Endodermal cell (in vitro differentiated cells): ENCODE measurements at places on chromosomes 7 and 10. TPM values are rescaled to one million over a fixed set of nuclear protein-coding genes. Genes with fewer than 3 reads are reported as not detected.

DNA sequence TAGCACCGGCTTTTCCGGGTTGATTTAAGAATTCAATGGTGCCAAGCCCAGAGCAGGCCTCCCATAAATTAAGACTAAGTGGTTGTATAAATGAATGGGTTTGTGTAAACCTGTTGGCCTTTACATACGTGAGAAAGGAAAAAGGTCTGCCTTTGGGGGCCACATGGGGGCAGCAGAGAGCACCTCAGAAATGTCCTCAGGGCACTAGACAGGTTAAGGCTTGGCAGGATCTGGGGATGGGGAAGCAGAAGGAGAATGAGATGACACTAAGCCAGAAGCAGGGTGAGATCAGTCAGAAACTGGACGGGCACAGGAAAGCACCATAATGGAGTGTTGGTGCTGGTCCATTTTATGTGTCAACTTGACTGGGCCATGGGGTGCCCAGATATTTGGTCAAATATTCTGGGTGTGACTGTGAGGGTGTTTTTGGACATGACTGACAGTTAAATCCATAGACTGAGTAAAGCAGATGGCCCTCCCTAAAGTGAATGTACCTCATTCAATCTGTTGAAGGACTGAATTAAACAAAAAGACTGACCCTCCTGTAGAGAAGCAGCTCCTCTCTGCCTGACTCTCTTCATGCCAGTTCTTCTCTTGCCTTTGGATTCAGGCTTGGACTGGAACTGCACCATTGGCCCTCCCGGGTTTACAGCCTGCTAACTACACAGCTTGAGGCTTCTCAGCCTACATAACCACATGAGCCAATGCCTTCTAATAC, 58.9 kb downstream of the FRMPD2 start:
- H3K27me3 ChIP-seq, result peaks cover 27% of the 10 kb centered on the region
- no peaks in the 10 kb centered on the region for H3K4me1 ChIP-seq
- H3K4me3 ChIP-seq, result no peak overlapping the region
- DNase-seq, result peak; percentile 90

DNA sequence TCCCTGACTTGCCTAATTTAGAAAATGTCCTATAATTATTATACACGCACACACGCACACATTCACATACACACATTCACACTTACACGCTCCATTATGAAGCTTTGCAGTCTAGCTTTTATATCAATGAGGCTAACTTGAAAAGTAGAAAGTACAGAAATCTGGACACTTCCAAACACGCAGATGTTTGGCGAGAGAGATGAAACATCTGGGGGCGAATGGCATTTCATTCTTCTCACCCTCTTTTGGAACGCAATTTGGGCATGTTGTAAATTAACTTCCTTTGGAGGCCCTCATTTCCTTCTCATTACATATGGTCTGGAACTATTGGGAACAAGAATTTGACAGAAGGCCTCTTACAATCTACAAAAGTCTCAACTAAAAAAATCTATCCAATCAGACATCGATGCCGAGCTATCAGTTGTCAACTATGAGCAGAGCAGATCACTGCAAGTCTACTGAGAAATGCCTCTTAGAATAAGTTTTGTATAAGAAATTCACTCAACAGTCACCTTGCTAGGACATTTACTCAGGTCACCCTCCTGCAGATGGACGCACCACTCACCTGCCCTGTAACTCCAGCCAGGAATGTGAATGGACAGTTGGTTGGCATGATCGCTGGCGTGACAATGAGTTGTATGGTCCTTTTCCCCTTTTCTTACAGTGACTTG, 115.2 kb upstream of the ADAM12 start:
- H3K27ac ChIP-seq, result no peak overlapping the region
- H3K4me1 ChIP-seq, result no peaks in the 10 kb centered on the region
- H3K36me3 ChIP-seq, result no peaks in the 10 kb centered on the region
- DNase-seq, result no peak
- no peaks in the 10 kb centered on the region for H3K27me3 ChIP-seq

DNA sequence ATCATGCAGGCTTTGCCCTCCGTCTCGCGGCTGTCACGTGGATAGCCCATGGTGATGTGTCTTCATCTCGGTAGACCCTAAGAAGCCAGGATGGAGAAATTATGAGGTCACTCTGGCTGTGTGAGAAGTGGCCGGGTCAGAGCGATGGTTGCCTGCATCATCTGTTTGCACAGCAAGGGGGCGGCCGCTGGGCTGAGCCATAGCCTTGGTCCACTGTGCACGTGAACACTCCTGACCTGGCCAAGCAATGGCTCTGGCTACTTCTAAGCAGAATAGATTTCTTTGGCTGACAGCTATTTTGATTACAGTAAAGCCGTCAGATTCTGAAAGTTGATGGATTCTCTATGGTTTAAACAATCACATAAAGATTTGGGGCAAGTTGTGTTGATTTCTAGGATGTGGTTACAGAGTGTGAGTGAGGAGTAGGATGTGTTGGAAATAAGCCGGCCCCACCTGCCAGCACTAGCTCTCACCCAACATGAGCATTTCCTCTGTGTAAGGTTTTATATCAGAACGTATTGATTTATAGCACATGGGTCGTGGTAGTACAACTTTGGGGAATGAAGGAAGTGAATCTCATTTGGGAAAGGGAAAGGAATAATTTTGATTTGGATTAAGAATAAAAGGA, 214.4 kb upstream of the GPR26 start:
- no peaks in the 10 kb centered on the region for H3K36me3 ChIP-seq
- peaks cover 11% of the 10 kb centered on the region for H3K4me1 ChIP-seq
- no peak overlapping the region for H3K4me3 ChIP-seq
- H3K27me3 ChIP-seq, result no peaks in the 10 kb centered on the region

DNA sequence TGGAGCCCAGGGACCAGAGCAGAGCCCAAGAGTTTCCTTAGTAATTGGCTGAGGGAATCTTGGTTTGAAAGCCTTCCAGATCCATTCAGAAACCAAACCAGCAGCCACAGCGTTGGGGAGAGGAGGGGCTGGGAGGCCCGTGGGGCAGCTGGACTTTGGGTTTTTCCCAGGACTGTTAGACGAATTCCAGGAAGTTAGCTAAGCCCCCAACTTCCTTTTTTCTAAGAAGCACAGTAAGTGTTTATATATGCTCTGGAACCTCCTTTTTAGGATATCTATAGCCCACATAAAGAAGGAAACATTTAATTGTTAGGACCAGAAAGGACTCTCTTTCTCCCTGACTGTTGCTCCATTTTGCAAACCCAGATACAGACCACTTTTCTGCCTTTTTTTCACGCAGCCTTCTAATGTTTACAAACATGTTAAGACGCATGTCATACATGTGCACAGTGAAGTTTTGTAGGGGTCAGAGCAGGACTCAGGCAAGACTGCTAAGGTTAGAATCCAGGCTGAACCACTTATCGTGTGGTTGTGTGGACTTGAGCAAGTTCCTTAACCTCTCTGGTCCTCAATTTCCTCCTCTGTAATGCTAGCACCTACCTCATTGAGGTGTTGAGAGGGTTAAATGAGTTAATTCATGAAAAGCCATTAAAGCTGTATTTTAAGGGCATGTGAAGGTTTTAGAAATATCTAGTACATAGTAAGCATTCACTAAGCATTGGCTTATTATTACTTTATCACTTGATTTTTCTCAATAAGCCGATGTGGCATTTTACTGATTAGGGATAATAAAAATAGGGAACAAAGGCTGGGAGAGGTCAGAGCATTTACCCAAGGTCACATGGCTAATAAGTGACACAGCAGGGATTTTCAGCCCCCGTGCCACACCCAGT, 42.4 kb downstream of the TBATA start:
- no peaks in the 10 kb centered on the region for H3K4me1 ChIP-seq
- no peak overlapping the region for H3K27ac ChIP-seq
- no peaks in the 10 kb centered on the region for H3K27me3 ChIP-seq
- no peaks in the 10 kb centered on the region for H3K36me3 ChIP-seq

DNA sequence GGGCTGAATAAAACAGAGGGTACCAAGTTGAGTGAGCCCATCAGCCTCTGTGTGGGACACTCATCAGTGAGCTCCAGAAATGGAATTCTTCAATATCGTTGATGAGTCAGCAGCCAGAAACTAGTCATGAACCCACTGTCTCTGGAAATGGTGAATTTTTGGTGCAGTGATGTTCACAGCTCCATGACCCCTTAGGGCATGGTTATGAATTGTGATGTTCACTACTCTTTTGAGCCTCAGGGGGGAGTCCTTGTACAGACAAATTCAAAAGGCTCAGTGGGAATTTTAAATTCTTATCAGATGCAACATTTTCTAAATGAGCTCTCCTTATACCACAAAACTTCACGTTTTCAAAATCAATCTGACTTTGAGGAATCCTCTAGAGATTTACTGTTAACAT, 335.7 kb downstream of the PHTF2 start:
- no peak for DNase-seq
- H3K27ac ChIP-seq, result no peak overlapping the region
- no peak overlapping the region for H3K4me3 ChIP-seq
- H3K4me1 ChIP-seq, result peaks cover 4% of the 10 kb centered on the region
- H3K36me3 ChIP-seq, result no peaks in the 10 kb centered on the region

DNA sequence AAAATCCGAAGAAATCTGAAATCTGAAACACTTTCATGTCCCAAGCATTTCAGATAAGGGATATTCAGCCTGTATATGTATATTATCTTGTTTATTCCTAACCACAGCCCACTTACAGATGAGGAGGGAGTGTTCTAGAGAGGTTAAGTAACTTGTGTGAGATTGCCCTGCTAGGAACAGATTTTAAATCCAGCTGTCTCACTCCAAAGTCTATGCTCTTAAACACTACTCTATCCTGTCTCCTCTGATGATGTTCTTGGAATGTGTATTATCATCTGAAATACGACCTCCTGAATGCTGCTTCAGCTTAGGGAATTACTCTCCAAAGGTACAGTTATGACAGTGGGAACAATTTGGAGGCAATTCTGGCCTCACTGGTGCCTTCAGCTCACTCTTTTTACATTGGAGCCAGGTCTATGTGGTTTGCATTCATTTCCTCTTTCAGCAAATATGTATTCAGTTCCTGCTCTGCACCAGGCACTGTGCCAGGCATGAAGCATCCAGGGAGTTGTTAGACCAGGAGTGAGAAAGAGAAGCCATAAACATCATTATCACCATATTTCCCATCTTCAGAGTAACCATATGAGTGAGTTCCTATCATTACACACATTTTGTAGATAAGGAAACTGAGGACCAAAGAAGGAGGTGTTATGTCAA, 70.2 kb downstream of the NOC3L start:
- no peak overlapping the region for H3K4me3 ChIP-seq
- H3K4me1 ChIP-seq, result no peaks in the 10 kb centered on the region
- DNase-seq, result no peak
- peaks cover 50% of the 10 kb centered on the region for H3K36me3 ChIP-seq
- no peak overlapping the region for H3K27ac ChIP-seq
- no peaks in the 10 kb centered on the region for H3K27me3 ChIP-seq

GRCh38 chr10:26448292-26448691, 10.2 kb downstream of the APBB1IP start:
- H3K36me3 ChIP-seq, result no peaks in the 10 kb centered on the region
- DNase-seq, result no peak
- H3K27me3 ChIP-seq, result no peaks in the 10 kb centered on the region
- H3K4me1 ChIP-seq, result no peaks in the 10 kb centered on the region

DNA sequence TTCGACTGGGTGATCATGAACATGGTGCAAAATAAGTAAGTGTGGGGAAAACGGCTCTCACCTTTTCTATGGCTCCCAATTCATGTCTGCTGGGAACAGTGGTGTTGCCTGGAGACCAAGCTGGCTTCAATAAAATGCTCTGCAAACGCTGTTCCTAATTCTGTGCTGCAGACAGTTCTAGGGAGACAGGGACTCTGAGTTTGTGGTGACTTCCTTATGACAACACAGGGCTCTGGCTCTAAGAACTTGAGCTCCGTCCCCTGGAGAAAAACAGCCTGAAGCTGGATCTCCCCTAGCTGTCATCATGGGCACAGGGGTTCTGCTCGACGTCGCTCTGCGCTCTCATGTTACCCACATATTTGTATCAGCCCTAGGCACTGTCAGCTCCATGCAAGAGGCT, 61.0 kb upstream of the INSYN2A start:
- no peak overlapping the region for H3K27ac ChIP-seq
- peaks cover 14% of the 10 kb centered on the region for H3K36me3 ChIP-seq
- H3K4me1 ChIP-seq, result no peaks in the 10 kb centered on the region
- no peak overlapping the region for H3K4me3 ChIP-seq
- no peaks in the 10 kb centered on the region for H3K27me3 ChIP-seq

GRCh38 chr7:142231716-142232115, 26.1 kb downstream of the PRSS58 start:
- no peak overlapping the region for H3K27ac ChIP-seq
- H3K27me3 ChIP-seq, result peaks cover 7% of the 10 kb centered on the region
- H3K4me1 ChIP-seq, result no peaks in the 10 kb centered on the region
- DNase-seq, result peak; percentile 91
- H3K4me3 ChIP-seq, result no peak overlapping the region
- H3K36me3 ChIP-seq, result no peaks in the 10 kb centered on the region

DNA sequence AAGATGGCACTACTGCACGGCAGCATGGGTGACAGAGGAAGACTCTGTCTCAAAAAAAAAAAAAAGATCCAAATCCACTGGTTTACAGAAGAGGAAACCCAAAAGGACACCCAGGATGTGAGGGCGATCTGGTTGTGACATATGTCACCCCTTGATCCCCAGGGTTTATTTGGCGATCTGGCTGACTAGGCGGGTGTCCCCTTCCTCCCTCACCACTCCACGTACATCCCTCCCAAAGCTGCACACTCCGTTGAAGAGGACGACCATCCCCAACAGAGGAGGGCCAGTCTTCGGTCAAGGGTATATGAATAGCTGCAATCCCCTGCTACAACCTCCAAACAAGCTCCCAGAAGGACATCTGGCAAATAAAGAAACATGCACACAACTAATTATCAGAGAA, 111.6 kb downstream of the HTR5A start:
- peaks cover 4% of the 10 kb centered on the region for H3K27me3 ChIP-seq
- H3K27ac ChIP-seq, result no peak overlapping the region
- no peak overlapping the region for H3K4me3 ChIP-seq
- DNase-seq, result peak; percentile 10
- H3K36me3 ChIP-seq, result no peaks in the 10 kb centered on the region
- no peaks in the 10 kb centered on the region for H3K4me1 ChIP-seq

GRCh38 chr10:92436611-92437010, 137.3 kb downstream of the IDE start:
- H3K27ac ChIP-seq, result no peak overlapping the region
- DNase-seq, result no peak
- H3K36me3 ChIP-seq, result no peaks in the 10 kb centered on the region

DNA sequence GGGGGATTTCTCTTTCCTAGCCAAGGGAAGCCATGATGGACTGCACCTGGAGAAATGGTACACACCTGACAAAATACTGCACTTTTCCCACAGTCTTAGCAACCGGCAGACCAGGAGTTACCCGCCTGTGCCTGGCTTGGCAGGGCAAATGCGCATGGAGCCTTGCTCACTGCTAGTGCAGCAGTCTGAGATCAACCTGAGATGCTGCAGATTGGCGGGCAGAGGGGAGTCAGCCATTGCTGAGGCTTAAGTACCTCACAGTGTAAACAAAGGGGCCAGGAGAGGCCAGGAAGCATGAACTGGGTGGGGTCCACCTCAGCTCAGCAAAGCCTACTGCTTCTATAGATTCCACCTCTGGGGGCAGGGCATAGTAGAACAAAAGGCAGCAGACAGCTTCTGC, 49.4 kb downstream of the OR13A1 start:
- peak; percentile 53 for DNase-seq
- H3K4me3 ChIP-seq, result no peak overlapping the region
- H3K27ac ChIP-seq, result no peak overlapping the region
- no peaks in the 10 kb centered on the region for H3K4me1 ChIP-seq
- no peaks in the 10 kb centered on the region for H3K36me3 ChIP-seq

TWIST1 gene
- total RNA-seq, result 0.46 to 1.7 TPM (median 1.7 TPM) in 3 replicates

TAS2R3 gene
- total RNA-seq, result 1.4 and 1.6 TPM in 2 replicates

NUTM2A gene
- total RNA-seq, result 0.28 to 0.95 TPM (median 0.46 TPM) in 3 replicates

CALD1 gene
- 132 and 156 TPM in 2 replicates for total RNA-seq

PSD gene
- 2.8 and 4.2 TPM in 2 replicates for total RNA-seq

C10orf90 gene
- not detected in 3 replicates for total RNA-seq

STYXL1 gene
- 65.4 to 69.8 TPM (median 68.9 TPM) in 3 replicates for total RNA-seq
